ENCODE measurements at places on chromosomes 7 and 10. TPM values are rescaled to one million over a fixed set of nuclear protein-coding genes. Genes with fewer than 3 reads are reported as not detected.

The C7orf33 gene
- not detected for total RNA-seq

The ARMC3 gene
- not detected for total RNA-seq

The PPP1R3C gene
- 58.0 TPM for total RNA-seq

DNA sequence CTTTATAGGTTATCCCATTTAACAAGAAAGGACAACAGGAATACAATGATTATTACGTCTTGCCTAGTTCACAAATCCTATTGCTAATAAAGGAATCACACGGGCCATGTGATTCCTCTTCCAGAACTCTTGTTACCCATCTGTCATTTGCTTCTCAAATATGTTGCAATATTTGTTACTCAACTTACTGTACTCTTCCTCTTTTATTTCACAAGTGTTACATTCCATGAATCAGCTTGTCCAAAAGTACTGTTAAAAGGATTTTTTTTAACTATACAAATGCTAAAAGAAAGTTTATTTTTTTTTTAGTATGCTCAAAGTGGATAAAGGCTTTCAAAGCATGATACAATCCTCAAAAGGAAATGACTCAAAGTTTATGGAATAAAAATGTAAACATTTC is 3.9 kb upstream of the CD36 start:
- H3K4me3 ChIP-seq, result no peak overlapping the region
- no peaks in the 10 kb centered on the region for H3K27me3 ChIP-seq
- H3K36me3 ChIP-seq, result no peaks in the 10 kb centered on the region

GRCh38 chr10:24513155-24513554 is 210.5 kb downstream of the ARHGAP21 start:
- H3K36me3 ChIP-seq, result peaks cover 26% of the 10 kb centered on the region
- no peak overlapping the region for H3K4me3 ChIP-seq
- no peak overlapping the region for H3K27ac ChIP-seq
- no peaks in the 10 kb centered on the region for H3K4me1 ChIP-seq
- no peak for DNase-seq

GRCh38 chr7:151591866-151592265 is 72.2 kb upstream of the RHEB start:
- DNase-seq, result no peak
- no peaks in the 10 kb centered on the region for H3K4me1 ChIP-seq
- H3K27me3 ChIP-seq, result no peaks in the 10 kb centered on the region
- peak overlapping the region; percentile 14 for H3K27ac ChIP-seq

DNA sequence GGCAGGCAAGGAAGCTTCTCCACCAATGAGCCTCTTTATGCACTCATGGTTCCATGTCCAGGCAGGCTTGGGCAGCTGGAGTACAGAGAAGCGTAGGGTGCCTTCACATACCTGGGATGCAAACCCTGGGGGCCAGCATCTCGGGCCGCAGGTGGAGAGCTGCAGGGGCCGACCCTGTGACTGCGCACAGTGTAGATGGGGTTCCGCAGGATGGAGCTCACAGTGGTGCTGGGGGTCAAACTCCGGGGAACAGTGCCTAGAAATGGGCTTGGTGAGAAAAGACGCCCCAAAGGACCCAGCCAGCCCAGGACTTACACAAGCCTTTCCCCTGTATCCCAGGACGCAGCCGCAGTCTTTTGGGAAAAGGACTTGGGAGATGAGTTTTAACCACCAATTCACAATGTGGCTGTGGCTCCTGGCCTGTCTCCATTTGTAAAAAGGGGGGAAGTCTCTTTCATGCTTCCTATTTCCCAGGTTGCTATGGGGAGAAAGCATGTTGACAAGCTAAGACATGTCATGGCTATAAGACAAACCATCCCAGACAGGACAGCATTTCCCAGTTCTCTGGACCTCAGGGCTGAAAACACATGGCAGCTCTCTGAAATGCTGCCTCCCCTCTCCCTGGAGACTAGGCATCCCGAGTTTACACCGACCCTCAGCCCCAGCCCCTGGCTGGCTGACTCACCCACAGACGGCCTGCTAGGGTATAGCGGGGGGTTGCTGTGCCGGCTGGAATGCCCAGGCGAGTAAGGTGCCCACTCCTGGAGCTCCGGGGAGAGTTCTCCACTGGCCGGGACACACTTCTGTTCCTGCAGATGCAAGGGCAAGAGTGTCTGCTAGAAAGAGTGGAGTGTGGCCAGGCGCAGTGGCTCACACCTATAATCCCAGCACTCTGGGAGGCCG is 107.1 kb downstream of the DLG5 start:
- H3K4me3 ChIP-seq, result no peak overlapping the region
- no peak for DNase-seq
- H3K27me3 ChIP-seq, result no peaks in the 10 kb centered on the region
- H3K36me3 ChIP-seq, result peaks cover 71% of the 10 kb centered on the region
- no peak overlapping the region for H3K27ac ChIP-seq

DNA sequence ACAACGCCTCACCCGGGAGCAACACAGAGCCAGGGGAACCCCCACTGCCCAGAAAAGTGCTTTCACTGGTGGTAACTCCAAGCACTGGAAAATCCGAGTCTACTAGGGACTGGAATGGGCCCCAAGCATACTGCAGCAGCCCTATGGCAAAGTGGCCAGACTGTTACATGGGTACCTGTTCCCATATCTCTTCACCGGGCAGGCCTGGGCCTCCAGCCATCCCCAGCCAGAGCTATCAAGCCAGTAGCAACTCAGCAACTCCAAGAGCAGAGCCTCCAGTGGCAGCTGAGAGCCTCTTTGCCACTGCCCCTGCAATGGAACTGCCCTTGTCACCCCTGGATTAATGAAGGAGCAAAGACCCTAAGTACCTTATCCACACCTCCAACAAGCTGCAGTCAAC is 73.5 kb downstream of the HBP1 start:
- no peaks in the 10 kb centered on the region for H3K27me3 ChIP-seq
- H3K27ac ChIP-seq, result peak overlapping the region; percentile 38
- DNase-seq, result no peak
- H3K4me1 ChIP-seq, result no peaks in the 10 kb centered on the region

- no peaks in the 10 kb centered on the region for H3K36me3 ChIP-seq
- no peak for DNase-seq
- no peaks in the 10 kb centered on the region for H3K4me1 ChIP-seq
- no peak overlapping the region for H3K4me3 ChIP-seq
- no peaks in the 10 kb centered on the region for H3K27me3 ChIP-seq
- peak overlapping the region; percentile 71 for H3K27ac ChIP-seq
Observed at GRCh38 chr7:4808026-4808425, 32.6 kb downstream of the AP5Z1 start.

GRCh38 chr7:131652194-131652593 is 95.8 kb upstream of the PODXL start:
- H3K36me3 ChIP-seq, result no peaks in the 10 kb centered on the region
- DNase-seq, result no peak
- no peak overlapping the region for H3K4me3 ChIP-seq
- no peaks in the 10 kb centered on the region for H3K27me3 ChIP-seq
- H3K4me1 ChIP-seq, result peaks cover 25% of the 10 kb centered on the region
- no peak overlapping the region for H3K27ac ChIP-seq

- H3K36me3 ChIP-seq, result no peaks in the 10 kb centered on the region
- H3K27ac ChIP-seq, result no peak overlapping the region
- DNase-seq, result peak; percentile 53
- H3K27me3 ChIP-seq, result no peaks in the 10 kb centered on the region
- H3K4me1 ChIP-seq, result no peaks in the 10 kb centered on the region
Observed at GRCh38 chr10:104041891-104042535, 43.7 kb downstream of the COL17A1 start.

- peaks cover 34% of the 10 kb centered on the region for H3K4me1 ChIP-seq
- peak overlapping the region; percentile 100 for H3K4me3 ChIP-seq
- no peaks in the 10 kb centered on the region for H3K27me3 ChIP-seq
Observed at GRCh38 chr7:112449353-112449752, 907 bp upstream of the IFRD1 start.

GRCh38 chr7:50821457-50822008 is 38.8 kb upstream of the GRB10 start:
- H3K4me3 ChIP-seq, result no peak overlapping the region
- H3K27me3 ChIP-seq, result no peaks in the 10 kb centered on the region
- DNase-seq, result no peak
- no peaks in the 10 kb centered on the region for H3K4me1 ChIP-seq

DNA sequence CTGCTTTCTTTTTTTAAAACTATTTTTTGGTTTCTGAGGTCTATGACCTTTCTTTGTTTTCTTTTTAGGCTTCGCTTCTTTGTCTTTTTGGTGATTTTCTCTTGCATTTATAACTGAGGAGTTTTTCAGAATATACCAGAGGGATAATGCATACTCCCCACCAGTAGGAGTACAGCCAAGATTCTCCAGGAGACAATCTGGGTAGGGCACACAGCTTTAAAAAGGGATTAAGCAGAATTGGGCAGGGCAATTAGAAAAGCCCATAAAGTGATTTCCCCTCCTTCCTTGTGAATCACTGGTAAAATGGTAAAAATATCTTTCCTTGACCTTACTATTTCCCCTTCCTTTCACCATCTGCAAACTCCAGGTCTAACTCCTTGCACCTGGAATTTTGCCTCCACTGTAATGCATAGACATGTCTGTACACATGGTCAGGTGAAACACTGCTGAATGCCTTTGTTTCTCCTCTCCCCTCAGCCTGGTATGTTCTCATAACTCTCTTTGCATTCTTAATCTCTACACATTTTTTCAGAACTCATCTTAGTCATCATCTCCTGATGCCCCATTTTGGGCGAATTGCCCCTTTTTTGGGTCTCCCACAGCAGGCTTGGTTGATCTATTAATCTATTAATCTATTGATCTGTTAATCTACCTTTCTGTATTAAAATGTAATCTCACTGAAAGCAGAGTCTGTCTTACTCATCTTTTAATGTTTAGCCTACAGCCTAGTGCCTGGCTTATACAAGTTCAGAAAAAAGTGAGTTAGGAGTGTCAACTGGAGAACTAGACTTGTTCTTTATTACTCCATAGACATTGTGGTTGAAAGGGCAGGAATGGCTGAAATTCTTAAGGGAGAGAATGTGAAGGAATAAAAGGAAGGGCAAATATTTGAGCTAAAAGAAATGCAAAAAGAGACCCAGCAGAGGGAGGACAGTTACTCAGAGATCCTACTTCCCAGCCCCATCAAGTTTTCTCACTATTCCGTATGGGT is 64.6 kb downstream of the MDFIC start:
- H3K27ac ChIP-seq, result no peak overlapping the region
- H3K4me1 ChIP-seq, result peaks cover 34% of the 10 kb centered on the region
- no peak overlapping the region for H3K4me3 ChIP-seq
- no peak for DNase-seq
- no peaks in the 10 kb centered on the region for H3K27me3 ChIP-seq

Measured in right atrium auricular region (tissue), 2 donors.